ENCODE measurements at places on chromosomes 13 and 19.

GRCh38 chr19:39825093-39825463, 8.9 kb downstream of the DYRK1B start:
- no peak for DNase-seq

- no peak for DNase-seq
These were observed 23.0 kb downstream of the EFNA2 start for GRCh38 chr19:1308718-1309117.

GRCh38 chr13:26888632-26889031, 128.0 kb upstream of the GPR12 start:
- no peak for DNase-seq

DNA sequence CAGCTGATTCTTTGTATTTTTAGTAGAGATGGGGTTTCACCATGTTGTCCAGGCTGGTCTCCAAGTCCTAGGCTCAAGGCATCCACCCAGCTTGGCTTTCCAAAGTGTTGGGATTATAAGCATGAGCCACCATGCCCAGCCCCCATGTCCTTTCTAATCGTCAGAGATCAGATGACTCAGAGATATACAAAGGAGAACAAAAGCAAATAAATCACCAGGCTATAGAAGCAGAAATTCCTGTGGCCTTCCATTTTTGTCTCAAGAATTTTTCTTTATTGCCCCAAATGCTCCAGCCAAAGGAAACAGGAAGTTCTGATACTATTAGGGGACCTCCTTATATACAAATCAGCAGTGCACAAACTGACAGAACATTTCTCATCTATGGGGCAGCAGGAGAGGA, 207.8 kb downstream of the RFC3 start:
- DNase-seq, result no peak

DNA sequence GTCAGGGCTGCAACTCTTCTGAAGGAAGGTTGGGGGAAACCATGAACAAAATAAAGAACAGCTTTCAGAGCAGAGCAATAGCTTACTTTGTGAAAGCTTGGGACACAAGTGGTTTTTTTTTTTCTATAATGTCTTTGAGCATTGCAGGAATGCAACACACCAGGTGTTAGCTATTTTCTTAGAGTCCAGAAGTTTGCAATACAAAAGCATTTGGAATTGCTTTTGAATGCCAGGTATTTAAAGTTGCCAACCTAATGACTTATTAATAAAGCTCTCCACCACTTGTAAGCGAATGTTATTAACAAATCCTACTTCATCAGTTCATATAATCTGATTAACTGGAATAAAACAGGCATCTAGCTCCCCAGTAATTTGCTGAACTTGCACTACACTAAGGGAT, 172.6 kb downstream of the NUFIP1 start:
- no peak for DNase-seq
